ENCODE measurements at places on chromosomes 1 and 21. TPM values are rescaled to one million over a fixed set of nuclear protein-coding genes. Genes with fewer than 3 reads are reported as not detected.

DNA sequence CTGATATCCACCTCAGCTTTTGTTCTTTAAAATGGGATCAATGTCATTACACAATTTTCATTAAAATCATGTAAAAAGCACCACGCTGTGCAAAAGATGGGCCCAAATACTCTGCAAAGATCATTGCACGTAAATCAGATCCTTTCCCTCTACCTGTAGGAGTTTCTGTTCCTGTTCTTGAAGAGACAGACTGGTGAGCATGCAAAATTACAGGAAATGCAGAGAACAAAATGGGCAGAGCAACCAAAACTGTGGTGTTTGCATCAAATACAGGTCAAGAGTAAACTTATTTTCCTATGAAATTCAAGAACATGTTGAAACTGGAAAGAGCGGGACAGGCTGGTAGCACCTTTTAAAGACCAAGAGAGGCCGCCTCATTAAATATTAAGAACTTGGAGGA is 294.9 kb upstream of the ADGRL2 start:
- DNase-seq, result no peak

AK5 gene
- total RNA-seq, result not detected

GRCh38 chr1:64856553-64856952 is 109.8 kb downstream of the JAK1 start:
- no peak for DNase-seq

PSEN2 gene
- 18.0 TPM for total RNA-seq

A3GALT2 gene
- 0.10 TPM for total RNA-seq

NES gene
- total RNA-seq, result 0.44 TPM

NBPF4 gene
- not detected for total RNA-seq

JMJD4 gene
- 46.1 TPM for total RNA-seq

DNA sequence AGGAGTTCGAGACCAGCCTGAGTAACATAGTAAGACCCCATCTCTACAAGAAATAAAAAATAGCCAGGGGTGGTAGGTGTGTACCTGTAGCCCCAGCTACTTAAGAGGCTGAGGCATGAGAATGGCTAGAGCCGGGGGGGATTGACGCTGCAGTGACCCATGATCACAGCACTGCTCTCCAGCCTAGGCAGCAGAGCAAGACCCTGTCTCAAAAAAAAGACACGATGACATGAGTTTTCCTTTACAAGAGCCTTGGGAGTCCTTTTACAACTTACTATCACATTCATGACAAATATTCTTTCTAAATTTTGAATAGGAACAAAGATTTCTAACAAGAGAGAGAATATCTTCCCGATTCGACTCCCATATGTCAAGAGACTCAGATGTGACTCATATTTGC is 3.3 kb upstream of the BRWD1 start:
- no peak for DNase-seq
